Large intestine (tissue), 12 donors: ENCODE measurements at places on chromosomes 6 and 20.

GRCh38 chr6:24664046-24664987, 2.4 kb downstream of the TDP2 start:
- peak; percentile 79 for DNase-seq

- no peak for DNase-seq
Observed at GRCh38 chr20:57710841-57711240, 1.0 kb upstream of the PMEPA1 start.

DNA sequence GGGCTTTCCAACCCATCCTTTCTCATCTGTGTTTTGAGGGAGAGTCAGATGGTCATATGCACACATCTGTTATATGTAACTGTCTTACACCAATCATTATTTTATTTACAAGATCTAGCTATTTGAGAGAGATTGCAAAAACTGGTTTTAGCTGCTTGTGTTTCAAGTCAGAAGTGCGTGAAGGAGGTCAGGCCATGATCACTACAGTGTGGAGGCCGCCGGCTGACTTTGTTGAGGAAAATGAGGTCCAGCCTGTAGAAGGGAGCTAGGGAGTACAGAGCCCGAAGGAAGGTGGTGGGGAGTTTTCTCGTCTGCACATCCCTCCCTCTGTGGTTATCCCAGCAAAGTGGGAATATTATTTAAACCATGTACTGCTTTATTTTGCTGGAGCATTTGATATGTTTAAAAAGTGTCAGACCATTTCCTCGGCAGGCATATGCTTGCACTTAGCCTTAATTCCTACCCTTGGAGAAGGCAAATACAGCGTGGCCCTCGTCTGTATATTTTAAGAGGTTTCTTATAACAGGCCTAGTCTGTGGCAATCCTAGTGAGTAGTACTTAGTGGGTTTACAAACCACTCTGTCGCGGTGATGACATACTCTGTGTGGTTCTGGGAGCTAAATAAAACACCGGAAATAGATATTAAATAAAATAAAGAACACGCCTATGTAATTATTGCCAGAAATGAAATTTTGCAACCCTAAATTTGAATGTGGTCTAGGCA, 95.6 kb downstream of the UST start:
- no peak for DNase-seq

- DNase-seq = no peak
Observed at GRCh38 chr6:73792738-73793137, 96.7 kb downstream of the CD109 start.

- DNase-seq = no peak
Observed at GRCh38 chr6:164612751-164613150, 696.7 kb downstream of the C6orf118 start.

DNA sequence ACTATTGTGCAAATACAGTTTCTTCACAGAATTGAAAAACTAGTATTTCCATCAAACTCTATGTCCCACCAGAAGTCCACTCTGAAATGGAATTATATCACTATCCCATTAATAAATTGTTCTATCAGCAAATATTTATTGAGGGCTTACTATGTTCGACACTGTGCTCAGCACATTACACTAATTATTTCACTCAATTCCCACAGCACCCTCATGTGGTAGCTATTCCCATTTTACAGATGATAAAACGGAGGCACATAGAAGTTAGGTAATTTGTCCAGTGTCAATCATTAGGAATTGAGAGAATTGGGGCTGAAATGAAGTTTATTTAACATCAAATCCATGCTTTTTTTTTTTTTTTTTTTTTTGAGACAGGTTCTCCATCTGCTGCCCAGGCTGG, 52.5 kb downstream of the MKKS start:
- no peak for DNase-seq

- DNase-seq = no peak
Observed at GRCh38 chr6:48151142-48151541, 40.1 kb upstream of the PTCHD4 start.

DNA sequence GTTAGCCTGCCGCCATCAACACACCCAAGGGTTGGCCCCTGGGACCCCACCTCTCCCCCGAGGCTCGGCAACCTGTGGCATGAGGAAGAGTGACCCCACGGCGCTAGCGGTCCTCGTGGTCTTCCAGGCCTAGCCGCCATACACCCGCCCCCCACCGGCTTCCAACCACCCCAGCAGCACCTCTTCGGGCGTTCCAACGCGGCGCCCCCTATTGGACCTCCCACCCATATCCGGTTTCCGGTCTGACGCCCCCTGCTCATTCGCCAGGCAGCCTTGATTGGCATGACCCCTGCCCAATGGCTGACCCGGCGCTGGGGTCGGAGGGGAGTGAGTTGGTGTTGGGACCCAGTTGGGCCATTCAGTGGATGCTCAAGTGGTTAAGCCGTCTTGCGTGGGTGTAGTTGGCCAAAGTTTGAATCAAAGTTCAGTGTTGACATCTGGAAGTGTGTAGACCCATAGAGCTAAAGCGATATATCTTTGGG, at the start of gene GNAS-AS1:
Gene GNAS-AS1 (minus strand): TSS at position 210 of the 482 bp plus-strand sequence.
- DNase-seq = peak; percentile 69

- no peak for DNase-seq
Observed at GRCh38 chr6:105869835-105870440, 216.2 kb upstream of the PRDM1 start.

DNA sequence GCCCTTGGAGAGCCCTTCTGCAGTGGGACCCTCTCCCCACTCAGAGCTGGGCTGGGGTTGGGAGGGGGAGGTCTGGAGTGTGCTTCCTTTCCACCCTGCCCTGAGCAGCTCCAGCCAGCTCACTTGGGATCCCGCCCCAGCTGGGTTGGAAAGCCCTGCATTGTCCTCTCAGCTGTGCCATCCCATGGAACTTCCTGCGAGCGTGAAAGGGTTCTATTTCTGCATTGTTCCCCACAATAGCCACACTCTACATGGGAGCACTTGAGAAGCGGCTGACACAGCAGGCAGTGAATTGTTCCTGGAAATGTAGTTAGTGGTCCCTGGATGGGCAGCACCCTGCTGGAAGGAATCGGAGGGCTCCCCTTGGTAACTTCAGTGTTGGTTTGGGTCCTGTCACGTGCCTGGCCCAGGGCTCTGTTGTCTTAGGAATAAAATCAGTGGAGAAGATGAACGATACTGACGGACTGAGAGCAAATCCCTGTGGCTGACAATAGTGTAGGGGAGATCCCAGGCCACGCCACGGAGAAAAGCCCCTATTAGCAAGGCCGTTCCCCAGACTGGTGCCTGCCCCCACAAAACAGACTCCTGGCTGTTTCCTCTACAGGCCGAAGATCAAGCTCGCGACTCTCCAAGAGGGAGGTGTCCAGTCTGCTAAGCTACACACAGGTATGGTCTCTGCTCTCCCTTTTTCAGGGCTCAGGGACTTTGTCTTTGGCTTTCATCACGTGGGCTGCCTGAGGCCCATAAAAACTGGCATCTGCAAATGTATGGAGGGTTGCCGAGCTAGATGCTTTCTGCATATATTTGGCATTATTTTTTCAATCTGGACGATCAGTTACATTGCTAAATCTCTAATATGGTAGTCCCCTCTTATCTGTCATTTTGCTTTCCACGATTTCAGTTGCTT, 18.8 kb downstream of the DNMT3B start:
- no peak for DNase-seq

DNA sequence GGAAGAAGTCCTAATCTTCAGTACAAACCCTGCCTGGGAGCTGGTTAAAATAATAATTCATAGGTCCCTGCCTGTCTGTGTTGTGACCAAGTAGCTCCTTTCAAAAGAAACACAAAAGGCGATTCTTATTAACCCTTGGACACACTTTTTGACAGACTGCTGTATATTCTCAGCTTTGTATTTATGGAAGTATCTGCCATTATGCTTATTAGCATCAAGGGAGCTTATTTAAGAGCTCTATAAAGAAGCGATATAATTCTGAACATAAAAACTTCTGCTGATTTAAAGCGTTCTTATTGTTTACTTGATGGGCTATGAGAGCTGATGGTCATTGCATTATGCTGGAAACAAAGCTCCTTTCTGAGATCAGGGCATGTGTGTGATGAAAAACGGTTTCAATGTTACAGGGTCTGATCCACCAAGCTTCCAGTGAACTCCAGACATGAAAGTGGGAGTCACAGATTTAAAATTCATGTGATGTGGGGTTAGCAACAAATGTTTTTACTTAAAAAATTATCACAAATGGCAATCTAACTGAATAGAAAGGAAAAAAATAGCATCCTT, 181.8 kb upstream of the PDE10A start:
- DNase-seq = no peak

GRCh38 chr6:69135927-69136326, 500.8 kb downstream of the ADGRB3 start:
- no peak for DNase-seq

DNA sequence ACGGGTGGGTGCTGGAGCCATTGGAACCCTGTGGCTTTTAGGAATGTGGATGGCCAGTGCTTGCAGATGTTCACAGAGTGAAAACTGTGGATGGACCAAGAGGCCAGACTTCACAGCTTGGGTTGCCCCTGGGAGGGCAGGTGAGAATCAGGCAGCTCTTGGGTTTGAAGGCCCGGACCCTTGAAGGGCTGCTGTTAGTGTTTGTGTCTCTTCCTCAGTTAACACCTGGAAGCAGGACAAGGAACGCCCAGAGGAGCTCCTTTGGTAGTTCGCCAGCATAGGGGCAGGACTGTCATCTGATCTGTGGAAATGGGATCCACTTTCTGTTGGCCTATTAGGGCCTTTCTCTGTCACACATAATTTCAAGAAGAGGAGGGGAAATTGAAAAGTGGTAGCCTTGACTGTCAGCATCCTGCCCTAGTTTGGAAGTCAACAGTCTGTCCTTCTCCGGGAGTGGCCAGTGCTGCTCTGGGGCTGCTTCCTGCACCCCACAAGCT, 43.6 kb downstream of the RIOK1 start:
- no peak for DNase-seq

DNA sequence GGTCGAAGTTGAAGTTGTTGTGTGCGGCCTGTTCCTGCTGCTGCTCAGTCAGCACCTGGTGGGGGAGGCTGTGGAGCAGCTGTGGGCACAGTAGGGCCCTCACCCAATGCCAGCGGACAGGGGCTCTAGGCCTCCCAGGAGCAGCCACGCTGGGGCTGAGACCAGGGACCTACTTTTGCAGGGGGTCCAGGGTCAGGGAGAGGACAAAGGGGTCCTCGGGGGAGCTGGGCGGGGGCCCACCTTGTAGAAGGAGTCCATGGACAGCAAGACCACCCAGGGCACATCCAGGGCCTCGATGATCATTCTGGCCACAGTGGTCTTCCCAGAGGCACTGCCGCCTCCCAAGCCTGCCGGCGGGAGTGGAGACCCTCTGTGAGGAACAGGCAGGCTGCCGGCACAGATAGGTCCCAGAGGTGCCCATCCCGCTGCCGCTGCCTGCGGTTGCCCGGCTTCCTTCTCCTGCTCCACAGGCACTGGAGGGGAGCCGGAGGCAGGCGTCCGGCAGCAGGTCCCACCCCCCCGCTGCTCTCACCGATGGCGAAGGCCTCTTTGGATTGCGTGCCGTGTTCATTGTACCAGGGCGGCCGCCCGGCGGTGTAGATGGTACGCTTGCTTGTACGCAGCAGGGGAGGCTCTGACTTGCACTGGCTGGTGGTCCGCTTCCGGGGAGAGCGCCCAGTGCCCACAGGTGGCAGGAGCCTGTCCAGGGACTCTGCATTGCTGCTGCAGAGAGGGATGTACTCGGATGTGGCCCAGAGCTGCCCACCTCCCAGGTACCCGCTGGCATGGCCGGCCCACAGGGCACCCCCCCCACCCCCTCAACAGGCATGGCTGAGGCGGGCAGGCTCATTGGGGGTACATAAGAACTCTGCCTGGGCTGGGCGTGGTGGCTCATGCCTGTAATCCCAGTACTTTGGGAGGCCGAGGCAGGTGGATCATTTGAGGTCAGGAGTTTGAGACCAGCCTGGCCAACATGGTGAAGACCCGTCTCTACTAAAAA, 10.0 kb downstream of the UCKL1 start:
- no peak for DNase-seq

DNA sequence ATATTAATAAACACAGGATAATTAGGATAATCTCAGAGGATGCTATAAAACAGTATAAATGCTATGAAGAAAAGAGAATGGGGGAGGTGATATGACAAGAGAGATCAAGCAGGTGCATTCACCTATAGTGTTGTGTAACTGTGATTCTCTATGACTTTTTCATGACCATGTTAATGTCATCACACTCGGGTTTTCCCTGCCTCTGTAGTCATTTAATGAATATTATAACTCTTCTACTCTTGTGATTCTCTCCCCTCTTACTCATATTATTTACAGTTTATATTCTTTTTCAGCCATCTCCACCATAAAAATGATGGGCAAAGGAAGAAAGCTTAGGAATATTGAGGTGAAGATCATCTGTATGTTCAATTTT, 106.9 kb upstream of the SGK1 start:
- DNase-seq = no peak

DNA sequence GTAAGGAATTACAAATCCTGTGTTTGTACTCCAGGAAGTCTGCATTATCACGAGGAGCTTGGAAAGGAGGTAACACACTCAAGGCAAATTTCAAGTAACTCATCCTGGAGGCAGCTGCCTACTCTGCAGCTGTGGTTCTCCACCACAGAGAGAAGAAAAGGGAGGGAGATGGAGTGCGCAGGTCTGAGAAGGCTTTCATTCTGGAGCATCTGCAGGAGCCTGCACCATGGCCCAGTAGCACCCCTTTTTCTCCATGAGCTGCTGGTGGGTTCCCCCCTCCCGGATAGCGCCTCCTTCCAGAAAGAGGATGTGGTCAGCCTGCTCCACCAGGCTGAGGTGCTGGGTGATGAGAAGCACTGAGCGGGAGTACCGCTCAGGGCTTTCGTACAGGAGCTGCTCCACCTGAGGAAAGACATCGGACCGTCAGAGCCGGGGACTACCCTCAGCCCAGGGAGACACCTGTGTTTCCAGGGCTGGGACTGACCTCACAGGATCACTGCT, 1.6 kb upstream of the PSMB8 start:
- no peak for DNase-seq

DNA sequence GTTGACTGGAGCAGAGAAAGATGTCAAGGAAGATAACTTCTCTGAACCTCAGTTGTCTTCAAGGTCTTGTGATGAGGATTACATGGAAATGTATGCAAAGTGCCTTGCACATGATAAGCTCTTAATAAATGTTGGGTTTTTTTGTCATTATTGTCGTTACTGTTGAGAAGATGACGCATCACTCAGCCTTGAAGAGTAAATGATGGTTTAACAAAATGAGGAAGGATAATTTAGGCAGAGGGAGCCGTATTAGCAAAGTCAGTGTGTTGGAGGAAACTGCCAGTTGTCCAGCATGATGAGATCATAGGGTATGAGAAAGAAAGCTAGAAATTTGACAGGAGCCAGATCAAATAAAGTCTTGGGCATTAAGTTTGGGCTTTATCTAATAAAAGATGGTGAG, 8.8 kb upstream of the SUPT3H start:
- no peak for DNase-seq
